ENCODE measurements at places on chromosomes 4 and X.

GRCh38 chr4:79249881-79250503 is 75.9 kb downstream of the NAA11 start:
- no peak overlapping the region for H3K27ac ChIP-seq
- no peak for DNase-seq
- no peak overlapping the region for H3K4me3 ChIP-seq
- H3K36me3 ChIP-seq, result no peaks in the 10 kb centered on the region

DNA sequence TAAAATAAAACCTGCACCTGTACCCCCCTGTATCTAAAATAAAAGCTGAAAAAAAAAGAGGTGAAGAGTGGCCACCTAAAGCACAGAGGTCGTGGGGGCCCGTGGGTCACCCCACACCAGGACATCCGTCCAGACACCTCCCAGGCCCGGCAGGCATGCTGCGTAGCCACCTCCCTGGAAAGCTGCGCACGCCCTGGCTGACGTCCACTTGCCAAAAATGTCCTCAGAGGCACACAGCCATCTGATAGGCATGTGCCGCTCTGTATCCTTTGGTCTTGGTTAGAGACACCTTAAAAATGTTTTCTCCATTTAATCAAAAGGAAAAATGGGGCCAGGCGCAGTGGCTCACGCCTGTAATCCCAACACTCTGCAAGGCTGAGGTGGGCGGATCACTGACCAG is 17.7 kb downstream of the FAM53A start:
- no peaks in the 10 kb centered on the region for H3K36me3 ChIP-seq
- no peak overlapping the region for H3K4me3 ChIP-seq
- H3K4me1 ChIP-seq, result peaks cover 5% of the 10 kb centered on the region
- no peak for DNase-seq
- H3K27ac ChIP-seq, result no peak overlapping the region

- no peak overlapping the region for H3K27ac ChIP-seq
- no peaks in the 10 kb centered on the region for H3K27me3 ChIP-seq
- DNase-seq, result no peak
- peaks cover 7% of the 10 kb centered on the region for H3K36me3 ChIP-seq
Measured at GRCh38 chr4:86626066-86626465, 32.0 kb downstream of the PTPN13 start.

- no peak overlapping the region for H3K4me3 ChIP-seq
- H3K36me3 ChIP-seq, result peaks cover 6% of the 10 kb centered on the region
- H3K27ac ChIP-seq, result no peak overlapping the region
- H3K4me1 ChIP-seq, result peaks cover 9% of the 10 kb centered on the region
- DNase-seq, result no peak
Measured at GRCh38 chr4:2786794-2787229, 6.1 kb upstream of the SH3BP2 start.

DNA sequence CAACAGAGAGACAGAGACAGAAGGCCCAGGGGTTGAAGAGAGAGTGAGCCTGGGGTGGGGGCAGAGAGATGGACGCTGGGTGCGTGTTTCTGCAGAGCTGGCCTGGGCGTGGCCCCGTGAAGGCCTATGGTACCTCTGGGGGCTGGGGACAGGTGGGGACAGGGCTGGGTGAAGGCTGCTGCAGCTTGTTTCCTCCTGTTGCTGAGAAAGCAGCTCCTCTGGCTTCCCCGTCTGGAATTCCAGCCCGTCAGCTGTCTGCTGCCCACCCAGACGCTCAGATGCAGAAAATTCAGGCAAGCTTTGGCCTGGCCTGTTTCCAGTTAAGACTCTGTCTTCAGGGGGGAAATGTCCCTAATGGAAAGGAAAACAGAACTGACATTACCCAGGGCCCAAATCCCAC is 76.8 kb upstream of the PSAPL1 start:
- DNase-seq, result no peak
- H3K4me1 ChIP-seq, result no peaks in the 10 kb centered on the region
- no peak overlapping the region for H3K4me3 ChIP-seq
- H3K27ac ChIP-seq, result no peak overlapping the region
- H3K27me3 ChIP-seq, result peaks cover 18% of the 10 kb centered on the region

- no peaks in the 10 kb centered on the region for H3K4me1 ChIP-seq
- H3K27ac ChIP-seq, result no peak overlapping the region
Measured at GRCh38 chrX:3527166-3527565, 180.7 kb upstream of the MXRA5 start.

GRCh38 chrX:39211501-39211900 is 410.2 kb downstream of the MID1IP1 start:
- no peak overlapping the region for H3K27ac ChIP-seq
- no peaks in the 10 kb centered on the region for H3K36me3 ChIP-seq

GRCh38 chr4:34245276-34245675 is 1999.0 kb downstream of the ARAP2 start:
- H3K4me3 ChIP-seq, result no peak overlapping the region
- H3K36me3 ChIP-seq, result no peaks in the 10 kb centered on the region
- no peak overlapping the region for H3K27ac ChIP-seq
- H3K27me3 ChIP-seq, result no peaks in the 10 kb centered on the region
- DNase-seq, result no peak
- no peaks in the 10 kb centered on the region for H3K4me1 ChIP-seq

GRCh38 chrX:38165023-38165422 is 55.6 kb downstream of the SRPX start:
- H3K4me1 ChIP-seq, result peaks cover 8% of the 10 kb centered on the region
- no peak overlapping the region for H3K27ac ChIP-seq
- no peaks in the 10 kb centered on the region for H3K27me3 ChIP-seq
- no peak for DNase-seq
- no peak overlapping the region for H3K4me3 ChIP-seq
- H3K36me3 ChIP-seq, result no peaks in the 10 kb centered on the region

DNA sequence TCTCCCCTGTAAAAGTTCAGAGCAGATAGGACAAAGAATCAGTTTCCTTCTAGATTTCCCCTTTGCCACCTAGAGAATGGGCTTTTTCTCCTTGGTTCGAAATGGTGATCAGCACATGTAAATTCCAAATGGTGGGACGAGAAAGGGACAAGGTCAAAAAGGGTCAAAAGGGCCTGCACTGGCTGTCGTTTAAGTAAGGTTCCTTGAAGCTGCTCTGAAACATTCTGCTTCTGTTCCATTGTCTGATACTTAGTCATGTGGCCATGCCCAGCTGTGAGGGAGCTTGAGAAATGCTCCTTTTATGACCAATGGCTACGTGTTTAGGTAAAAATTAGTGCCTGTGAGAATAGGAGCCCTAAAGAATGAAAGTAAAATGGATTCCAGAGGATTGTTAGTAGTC is 165.9 kb upstream of the CENPE start:
- no peak for DNase-seq
- H3K36me3 ChIP-seq, result no peaks in the 10 kb centered on the region
- H3K4me3 ChIP-seq, result no peak overlapping the region
- no peak overlapping the region for H3K27ac ChIP-seq
- H3K4me1 ChIP-seq, result no peaks in the 10 kb centered on the region

DNA sequence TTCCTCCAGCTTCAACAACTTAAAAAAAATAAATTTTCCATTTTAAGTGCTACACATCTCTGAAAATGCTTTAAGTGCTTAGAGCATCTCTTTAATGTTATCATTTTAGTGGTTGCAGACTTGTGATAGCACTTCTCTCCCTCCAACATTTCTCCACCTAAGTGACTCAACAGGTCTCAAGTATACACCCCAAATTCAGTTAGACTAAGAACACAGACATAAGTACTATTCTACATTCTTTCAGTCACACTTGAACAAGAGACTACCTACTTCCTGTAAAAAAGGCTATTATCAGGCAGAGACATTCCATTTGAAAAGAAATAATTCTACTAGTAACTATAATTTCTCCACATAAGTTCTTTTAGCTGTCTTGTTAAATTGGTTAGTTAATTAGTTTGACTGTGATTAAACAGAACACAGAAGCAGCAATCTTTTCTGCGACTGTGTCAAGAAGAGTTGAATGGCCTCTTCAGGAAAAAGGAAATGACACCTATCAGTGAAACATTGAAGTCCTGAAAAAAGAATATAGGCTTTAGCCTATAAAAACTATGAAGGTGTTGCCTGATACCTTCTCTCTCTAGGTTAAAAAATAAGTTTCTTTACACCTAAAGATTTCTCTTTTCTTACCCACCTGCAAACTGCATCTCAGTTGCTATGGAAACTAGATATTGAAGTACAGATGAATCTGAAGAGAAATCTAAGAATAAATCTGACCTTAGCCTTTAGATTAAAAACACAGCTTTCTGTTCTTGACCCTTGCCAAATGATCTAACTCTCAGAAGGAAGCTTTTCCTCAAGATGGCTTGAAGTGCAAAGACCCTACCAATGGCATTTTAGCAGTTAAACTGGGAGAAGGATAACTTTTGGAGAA is 18.0 kb downstream of the NAF1 start:
- DNase-seq, result no peak
- no peaks in the 10 kb centered on the region for H3K27me3 ChIP-seq
- H3K4me3 ChIP-seq, result no peak overlapping the region
- H3K36me3 ChIP-seq, result peaks cover 16% of the 10 kb centered on the region

DNA sequence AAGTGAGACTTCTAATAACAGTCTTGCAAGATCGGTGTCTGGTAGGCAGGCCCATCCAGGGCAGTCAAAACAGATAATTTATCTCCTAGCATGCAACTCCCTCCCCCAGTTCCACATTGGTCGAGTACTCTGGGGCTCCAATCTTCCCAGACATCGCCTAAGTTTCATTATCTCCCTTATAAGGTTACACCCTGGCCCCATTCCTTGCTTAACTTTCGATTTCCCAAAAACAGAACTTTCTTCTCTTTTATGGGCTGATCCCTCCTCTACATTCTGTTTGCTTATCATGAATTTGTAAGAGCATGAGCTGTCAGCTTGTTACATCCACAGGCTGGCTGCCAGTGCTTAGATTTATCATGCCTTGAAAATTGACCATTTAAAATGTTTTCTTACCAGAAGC is 471.3 kb downstream of the TECRL start:
- H3K27ac ChIP-seq, result no peak overlapping the region
- DNase-seq, result no peak
- no peaks in the 10 kb centered on the region for H3K4me1 ChIP-seq
- H3K4me3 ChIP-seq, result no peak overlapping the region

GRCh38 chrX:21749924-21750323 is 8.0 kb downstream of the SMPX start:
- H3K4me1 ChIP-seq, result peaks cover 8% of the 10 kb centered on the region
- DNase-seq, result no peak
- no peaks in the 10 kb centered on the region for H3K36me3 ChIP-seq
- no peak overlapping the region for H3K27ac ChIP-seq
- no peak overlapping the region for H3K4me3 ChIP-seq
- H3K27me3 ChIP-seq, result peaks cover 16% of the 10 kb centered on the region

DNA sequence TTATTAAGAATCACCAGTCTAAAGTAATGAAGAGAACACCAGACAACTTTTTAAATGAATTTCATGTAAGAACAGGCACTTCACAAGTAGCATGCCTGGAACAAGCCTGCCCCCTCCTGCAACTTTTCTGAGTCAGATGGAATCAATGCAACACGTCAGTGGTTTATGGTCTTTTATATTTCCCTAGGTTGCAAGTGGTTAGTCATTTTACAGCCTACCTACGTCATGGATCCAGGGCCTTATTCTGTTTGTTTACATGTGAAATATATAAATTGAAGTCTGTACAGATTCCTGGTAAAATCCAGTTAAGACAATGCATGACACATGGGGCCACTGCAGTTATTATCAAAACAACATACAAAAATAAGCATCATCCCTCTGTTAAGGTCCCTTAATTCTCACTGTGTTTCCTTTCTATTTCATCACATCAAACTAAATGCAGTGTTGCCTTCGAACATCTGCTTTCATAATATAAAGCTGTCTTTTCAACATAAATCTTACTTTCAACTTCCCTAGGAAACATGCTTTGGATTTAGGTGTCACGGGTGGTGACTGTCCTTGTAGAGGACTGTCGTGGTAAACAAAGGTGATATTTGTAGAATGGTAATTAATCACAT is 309.3 kb downstream of the FRMPD4 start:
- H3K27ac ChIP-seq, result no peak overlapping the region
- no peak overlapping the region for H3K4me3 ChIP-seq
- H3K36me3 ChIP-seq, result no peaks in the 10 kb centered on the region
- peaks cover 6% of the 10 kb centered on the region for H3K4me1 ChIP-seq
- no peak for DNase-seq

GRCh38 chrX:47068214-47068613 is 10.0 kb upstream of the RGN start:
- H3K4me1 ChIP-seq, result no peaks in the 10 kb centered on the region
- H3K4me3 ChIP-seq, result no peak overlapping the region
- no peak overlapping the region for H3K27ac ChIP-seq
- H3K36me3 ChIP-seq, result no peaks in the 10 kb centered on the region

- no peak for DNase-seq
- no peaks in the 10 kb centered on the region for H3K27me3 ChIP-seq
- H3K36me3 ChIP-seq, result peaks cover 10% of the 10 kb centered on the region
- no peak overlapping the region for H3K4me3 ChIP-seq
Measured at GRCh38 chr4:168357941-168358340, 39.4 kb upstream of the DDX60 start.

DNA sequence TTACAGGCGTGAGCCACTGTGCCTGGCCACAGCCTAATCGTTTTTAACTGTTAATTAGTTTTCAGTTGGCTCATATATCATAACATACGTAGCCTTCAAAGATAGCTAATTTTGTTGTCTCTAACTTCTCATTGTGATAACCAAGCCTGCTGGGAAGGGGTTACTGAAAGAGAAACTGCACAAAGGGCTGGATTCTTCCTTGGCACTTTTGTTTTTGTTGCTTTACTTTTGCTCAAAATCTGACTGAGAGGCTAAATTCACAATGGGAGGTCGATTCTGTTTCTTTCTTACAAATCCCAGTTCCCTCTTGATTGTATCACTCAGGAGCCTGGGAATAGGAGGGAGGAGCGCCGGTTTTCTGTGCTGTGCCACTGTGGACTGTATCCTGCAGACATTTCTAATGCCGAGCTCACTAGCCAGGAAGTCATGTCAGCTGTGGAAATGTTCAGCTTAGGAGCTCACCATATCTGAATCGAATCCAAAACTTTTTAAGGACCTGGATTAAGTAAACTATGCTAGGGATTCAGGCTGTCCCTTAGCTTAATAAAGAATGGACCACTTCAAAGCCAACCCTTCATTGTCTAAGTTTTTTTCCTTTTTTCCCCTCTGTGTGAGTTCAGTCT is 120.5 kb upstream of the FAT1 start:
- peaks cover 6% of the 10 kb centered on the region for H3K36me3 ChIP-seq
- DNase-seq, result no peak
- peak overlapping the region; percentile 68 for H3K4me3 ChIP-seq
- peak overlapping the region; percentile 98 for H3K27ac ChIP-seq
- peaks cover 56% of the 10 kb centered on the region for H3K4me1 ChIP-seq

DNA sequence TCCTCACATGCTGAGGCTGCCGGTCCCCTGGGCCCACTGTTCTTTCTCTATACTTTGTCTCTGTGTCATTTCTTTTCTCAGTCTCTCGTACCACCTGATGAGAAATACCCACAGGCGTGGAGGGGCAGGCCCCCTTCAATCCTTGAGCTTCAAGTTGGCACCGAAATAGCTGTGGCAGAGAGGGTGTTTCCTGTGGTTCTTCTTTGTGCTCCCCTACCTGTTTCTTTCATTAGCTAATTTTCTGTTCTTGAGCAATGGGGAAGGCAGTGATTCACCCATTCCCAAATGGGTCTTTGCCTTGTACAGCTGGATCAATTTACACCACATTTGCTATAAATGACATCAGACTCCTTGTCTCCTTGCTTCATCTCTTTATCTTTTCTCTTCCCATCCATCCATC is 2.1 kb upstream of the CYSLTR1 start:
- H3K4me3 ChIP-seq, result no peak overlapping the region
- H3K4me1 ChIP-seq, result no peaks in the 10 kb centered on the region
- no peaks in the 10 kb centered on the region for H3K36me3 ChIP-seq
- H3K27ac ChIP-seq, result no peak overlapping the region
- H3K27me3 ChIP-seq, result no peaks in the 10 kb centered on the region

GRCh38 chr4:3364199-3364598 is 71.4 kb downstream of the RGS12 start:
- peaks cover 10% of the 10 kb centered on the region for H3K4me1 ChIP-seq
- H3K36me3 ChIP-seq, result peaks cover 2% of the 10 kb centered on the region
- no peak for DNase-seq
- no peaks in the 10 kb centered on the region for H3K27me3 ChIP-seq

Measured in osteocyte (in vitro differentiated cells).